ENCODE measurements at places on chromosomes 6 and 20.

GRCh38 chr6:83313882-83314281, 117.0 kb downstream of the ME1 start:
- no peak for DNase-seq

GRCh38 chr6:107712665-107713551, 111.2 kb downstream of the SCML4 start:
- no peak for DNase-seq

GRCh38 chr20:18637224-18637623, 49.4 kb downstream of the DTD1 start:
- no peak for DNase-seq

GRCh38 chr20:58650776-58651558, at the start of gene STX16:
Gene STX16, plus strand, starts transcription at chr20:58651283. Its CDS starts 724 bp downstream, at chr20:58652007.
- DNase-seq = peak; percentile 96

DNA sequence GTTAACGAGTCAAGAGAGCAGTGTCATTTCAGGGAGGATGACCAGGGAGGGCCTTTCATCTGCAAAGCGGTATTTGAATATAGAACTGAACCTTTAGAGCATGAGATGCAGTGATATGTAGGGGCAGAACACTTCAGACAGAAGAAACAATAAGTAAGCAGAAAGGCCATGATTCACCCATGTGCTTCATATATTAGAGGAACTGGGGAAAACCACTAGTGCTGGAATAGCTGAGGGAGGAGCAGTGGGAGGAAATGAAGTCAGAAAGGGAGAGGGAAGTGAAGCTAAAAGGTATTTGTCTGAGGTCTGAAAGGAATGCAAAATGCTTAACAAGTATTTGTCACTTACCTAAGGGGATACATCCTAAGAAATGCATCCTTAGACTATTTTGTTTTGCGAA, 391.2 kb downstream of the ADGRB3 start:
- DNase-seq = no peak

- no peak for DNase-seq
These were observed 184.5 kb downstream of the KIF16B start for GRCh38 chr20:16388731-16389130.

GRCh38 chr6:13296536-13296997, 31.8 kb downstream of the TBC1D7 start:
- no peak for DNase-seq

DNA sequence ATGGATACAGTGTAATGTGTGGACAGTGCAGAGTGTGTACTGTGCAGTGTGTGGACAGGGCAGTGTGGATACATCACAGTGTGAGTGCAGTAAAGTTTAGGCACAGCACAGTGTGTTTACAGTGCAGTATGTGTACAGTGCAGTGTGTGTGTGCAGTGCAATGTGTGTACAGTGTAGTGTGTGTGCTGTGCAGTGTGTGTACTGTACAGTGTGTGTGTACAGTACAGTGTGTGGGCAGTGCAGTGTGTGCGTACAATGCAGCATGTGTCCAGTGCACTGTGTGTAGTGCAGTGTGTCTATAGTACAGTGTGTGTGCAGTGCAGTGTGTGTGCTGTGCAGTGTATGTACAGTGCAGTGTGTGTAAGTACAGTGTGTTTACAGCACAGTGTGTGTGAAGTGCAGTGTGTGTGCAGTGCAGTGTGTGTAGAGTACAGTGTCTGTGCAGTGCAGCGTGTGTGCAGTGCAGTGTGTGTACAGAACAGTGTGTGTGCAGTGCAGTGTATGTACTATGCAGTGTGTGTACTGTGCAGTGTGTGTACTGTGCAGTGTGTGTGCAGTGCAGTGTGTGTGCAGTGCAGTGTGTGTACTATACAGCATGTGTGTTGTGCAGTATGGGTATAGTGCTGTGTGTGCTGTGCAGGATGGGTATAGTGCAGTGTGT, 385.2 kb downstream of the KIF16B start:
- DNase-seq = no peak

- no peak for DNase-seq
These were observed 474.4 kb upstream of the RNF217 start for GRCh38 chr6:124487623-124488431.

GRCh38 chr6:117165911-117166499, 99.4 kb upstream of the VGLL2 start:
- no peak for DNase-seq

DNA sequence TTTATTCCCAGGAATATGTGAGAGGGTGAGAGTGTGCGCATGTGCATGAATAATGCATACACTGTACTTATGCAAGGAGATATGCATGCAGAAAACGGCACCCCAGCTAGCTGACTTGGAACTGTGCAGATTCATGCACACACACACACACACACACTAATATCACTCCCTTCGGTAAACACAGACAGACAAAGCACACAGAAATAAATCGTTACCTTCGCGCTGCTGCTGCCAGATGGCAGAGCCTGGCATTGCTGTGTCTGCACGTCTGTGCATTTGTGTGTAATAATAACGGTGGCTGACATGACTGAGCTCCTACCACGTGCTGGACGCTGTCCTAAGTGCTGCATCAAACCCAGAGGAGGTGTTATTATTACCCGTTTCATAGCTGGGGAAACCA, 36.8 kb downstream of the PREX1 start:
- no peak for DNase-seq

- no peak for DNase-seq
These were observed 52.3 kb downstream of the RNGTT start for GRCh38 chr6:88910922-88911778.

GRCh38 chr6:167925026-167925425, 72.4 kb upstream of the KIF25 start:
- no peak for DNase-seq

- DNase-seq = no peak
These were observed 352.1 kb downstream of the MMUT start for GRCh38 chr6:49110916-49111315.

GRCh38 chr20:49303065-49303552, 25.3 kb upstream of the ZNFX1 start:
- DNase-seq = no peak

- no peak for DNase-seq
These were observed 594 bp upstream of the CDKN1A start for GRCh38 chr6:36677753-36678487.

Data from GM06990 (cell line).